NCI-H526 treated with DMSO at 0.1 percent for 48 hours (cell line): ENCODE measurements at places on chromosomes 3 and 15.

DNA sequence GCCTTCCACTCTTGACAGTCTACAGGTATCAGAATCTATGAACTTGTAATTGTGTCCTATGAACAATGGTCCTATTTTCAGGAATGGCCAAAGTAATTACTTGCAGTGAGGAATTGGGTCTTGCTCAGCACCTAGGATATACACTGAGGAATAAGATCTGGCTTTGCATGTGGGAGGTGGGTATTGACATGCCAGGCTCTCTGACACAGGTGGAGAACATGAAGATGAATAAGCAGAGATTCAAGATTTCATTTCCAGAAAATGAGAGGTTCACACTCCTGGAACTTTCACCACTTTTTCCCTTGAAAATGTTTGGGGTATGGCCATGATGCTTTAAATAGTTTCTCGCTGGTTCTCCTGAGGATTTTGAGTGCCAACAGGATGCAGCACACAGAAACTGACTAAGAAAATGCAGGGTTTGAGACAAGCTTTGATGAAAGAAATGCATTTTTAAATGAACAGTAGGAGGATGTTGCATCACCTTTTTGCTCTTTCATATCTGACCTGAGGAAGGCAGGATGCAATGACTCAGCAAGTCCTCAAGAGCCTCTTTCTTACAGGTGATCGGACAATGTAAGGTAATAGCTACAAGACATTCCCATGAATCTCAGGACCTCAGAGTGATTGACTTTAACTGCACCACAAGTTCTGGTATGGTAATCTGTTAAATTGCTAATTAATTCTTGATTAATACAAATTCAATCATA is 3.7 kb downstream of the HRG start:
- DNase-seq: no peak

GRCh38 chr3:190886945-190887344 is 24.5 kb upstream of the GMNC start:
- DNase-seq: no peak

- DNase-seq: no peak
Measured at GRCh38 chr3:52967398-52967797, 70.0 kb upstream of the STIMATE start.

- DNase-seq: no peak
Measured at GRCh38 chr3:119579366-119580066, at the start of gene ADPRH. TSS of gene ADPRH (plus strand) at chr3:119579492. CDS start at chr3:119582170, 2,678 bp downstream.

GRCh38 chr3:73586190-73586589 is 38.6 kb downstream of the PDZRN3 start:
- peak; percentile 15 for DNase-seq

DNA sequence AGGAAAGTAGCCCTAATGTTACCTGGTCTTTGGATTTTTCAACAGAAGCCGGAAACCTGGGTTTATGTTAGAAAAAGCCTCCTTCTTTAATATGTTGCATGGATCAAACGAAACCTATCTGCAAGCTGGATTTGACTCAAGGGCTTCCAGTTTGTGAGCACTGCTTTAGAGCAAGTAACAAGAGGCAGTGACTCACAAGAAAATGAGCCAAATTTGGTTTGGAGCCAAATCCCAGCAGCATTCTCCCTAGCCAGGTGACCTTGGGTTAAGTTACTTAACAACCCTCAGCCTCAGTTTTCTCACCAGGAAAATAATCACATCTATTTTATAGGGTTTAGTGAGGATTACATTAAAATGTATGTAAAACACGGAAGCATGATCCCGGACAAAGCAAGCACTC is 215.2 kb upstream of the PRICKLE2 start:
- DNase-seq: no peak

DNA sequence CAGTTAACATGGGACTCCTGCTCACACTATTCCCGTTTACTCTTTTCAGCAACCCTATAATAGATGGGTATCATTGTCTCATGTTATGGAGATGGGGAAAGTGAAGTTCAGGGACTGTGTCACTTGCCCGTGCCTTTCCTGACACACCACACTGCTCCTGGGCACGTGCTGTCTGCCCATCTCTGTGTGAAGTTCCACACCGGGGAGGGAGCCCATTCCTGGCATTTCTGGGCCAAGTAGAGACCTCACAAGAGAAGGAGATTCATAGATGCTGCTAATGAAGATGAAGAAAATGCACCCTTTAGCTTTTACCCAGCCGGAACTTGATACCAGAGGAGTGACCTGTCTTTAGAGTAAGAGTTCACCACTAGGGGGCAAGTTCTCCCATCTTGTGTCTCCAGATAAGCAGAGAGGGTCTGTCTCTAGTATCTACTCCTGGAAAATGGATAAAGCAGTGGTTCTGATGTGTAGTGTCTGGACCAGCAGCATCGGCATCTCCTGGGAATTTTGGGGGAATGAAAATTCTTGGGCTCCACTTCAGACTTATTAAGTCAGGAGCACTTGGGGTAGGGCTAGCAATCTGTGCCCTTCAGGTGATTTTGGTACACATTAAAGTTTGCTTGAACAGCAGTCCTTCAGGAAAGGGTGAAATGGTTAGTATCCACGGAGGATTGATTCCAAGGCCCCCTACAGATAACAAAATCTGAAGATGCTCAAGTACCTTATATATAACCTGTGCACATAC is 2.0 kb upstream of the TOPBP1 start:
- peak; percentile 61 for DNase-seq

DNA sequence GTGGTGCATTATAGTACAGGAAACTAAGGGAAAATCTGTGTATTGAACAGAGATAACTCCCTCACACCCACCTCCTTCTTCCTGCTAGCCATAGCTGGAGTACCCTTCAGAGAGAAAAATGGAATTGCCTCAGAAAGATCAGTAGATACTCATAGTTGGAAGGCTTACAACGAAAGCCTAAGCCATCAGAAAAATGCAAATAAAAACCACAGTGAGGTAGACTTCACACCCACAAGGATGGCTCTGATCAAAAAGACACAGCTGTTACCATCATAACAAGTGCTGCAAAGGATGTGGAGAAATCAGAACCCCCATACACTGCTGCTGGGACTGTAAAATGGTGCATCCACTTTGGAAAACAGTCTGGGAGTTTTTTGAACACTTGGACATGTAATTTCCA is 7.4 kb upstream of the DLG1 start:
- no peak for DNase-seq

DNA sequence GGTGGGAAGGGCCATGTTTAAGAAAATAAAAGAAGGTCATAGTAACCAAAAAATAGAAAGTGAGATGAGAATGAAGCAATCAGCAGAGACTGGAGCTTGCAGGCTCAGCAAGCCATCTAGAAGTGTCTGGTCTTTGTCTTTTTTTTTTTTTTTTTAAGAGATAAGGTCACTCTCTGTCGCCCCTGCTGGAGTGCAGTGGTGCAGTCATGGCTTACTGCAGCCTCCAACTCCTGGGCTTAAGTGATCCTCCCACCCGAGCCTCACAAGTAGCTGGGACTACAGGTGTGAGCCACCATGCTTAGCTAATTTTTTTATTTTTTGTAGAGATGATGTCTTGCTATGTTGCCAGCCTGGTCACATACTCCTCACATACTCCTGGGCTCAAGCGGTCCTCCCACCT is 36.2 kb downstream of the GXYLT2 start:
- DNase-seq: no peak

DNA sequence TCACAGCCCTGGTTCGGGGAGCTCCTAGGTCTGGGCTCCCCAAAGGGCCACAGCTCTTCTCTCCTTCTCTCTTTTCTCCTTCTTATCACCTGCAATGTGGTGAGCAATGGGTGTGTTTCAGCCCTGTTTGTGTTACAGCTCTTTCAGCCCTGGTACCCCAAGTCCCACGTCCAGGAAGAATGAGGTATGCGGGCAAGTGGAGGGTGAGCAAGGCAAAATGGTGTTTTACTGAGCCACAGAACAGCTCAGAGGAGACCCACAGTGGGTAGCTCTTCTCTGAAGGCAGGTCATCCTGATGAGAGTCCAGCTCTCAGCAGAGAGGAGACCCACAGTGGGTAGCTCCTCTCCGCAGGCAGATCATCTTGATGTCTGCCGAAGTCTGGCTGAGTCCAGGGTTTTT is 86.8 kb downstream of the BFSP2 start:
- DNase-seq: no peak

- DNase-seq: no peak
Measured at GRCh38 chr3:13256845-13257244, 163.3 kb downstream of the NUP210 start.

DNA sequence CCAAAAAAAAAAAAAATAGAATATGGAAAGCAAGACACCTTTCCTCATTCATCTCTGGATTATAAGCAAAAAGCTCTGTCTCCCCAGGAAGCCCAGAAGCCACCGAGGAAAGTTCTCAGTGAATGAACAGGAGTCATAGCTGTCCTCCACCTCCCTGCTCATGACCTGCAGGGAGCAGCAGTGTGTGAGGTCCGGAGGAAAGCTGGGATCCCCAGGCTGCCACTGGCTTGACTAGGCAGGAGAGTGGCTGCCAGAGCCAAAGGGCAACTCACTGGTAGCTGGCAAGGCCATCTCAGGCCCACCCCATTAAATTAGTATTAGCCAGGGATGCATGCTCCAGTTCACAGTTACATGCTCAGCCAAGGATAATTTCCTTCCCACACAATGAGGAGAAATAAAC is 191.6 kb upstream of the STT3B start:
- DNase-seq: no peak

DNA sequence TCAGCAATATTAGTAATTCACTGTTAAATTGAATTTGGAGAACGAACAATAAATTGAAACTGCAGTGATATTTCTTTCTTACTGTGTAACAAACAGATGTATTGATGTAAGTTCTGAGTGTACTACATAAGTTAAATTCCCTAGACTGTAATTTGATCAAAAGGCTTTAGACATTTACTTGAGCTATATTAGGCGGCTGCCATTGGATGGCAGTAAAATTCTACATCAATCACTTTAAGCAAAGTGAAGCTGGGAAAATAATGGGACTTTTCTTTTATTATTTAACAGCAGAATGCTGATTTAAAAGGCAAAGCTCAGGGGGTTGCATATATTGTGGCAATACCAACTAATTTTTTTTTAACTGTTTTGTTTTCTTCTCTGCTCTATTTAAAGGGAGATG is 212.6 kb upstream of the PLSCR5 start:
- peak; percentile 27 for DNase-seq

GRCh38 chr3:49098429-49098828 is 4.6 kb upstream of the QRICH1 start:
- DNase-seq: no peak

GRCh38 chr3:173009410-173009809 is 131.6 kb downstream of the SPATA16 start:
- DNase-seq: no peak

DNA sequence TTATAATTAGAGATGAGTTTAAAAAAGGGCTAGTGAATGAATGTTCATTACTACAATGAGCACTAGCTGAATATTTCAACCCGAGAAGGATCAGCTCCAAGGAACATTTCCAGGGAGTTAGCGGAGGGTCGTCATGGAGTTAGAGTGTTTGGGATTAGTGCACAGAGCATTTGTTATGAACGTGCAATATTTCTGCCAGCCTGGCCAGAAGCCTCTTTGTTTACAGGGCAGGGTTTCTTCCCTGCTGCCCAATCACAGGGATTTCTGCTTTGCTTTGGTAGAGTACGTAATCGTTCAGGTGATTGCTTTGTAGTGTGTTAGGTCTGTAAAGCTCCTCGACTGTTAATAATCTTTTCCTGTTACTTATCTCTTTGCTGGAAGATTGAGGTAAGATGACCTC is 5.9 kb downstream of the CGNL1 start:
- DNase-seq: peak; percentile 78

GRCh38 chr3:16369885-16370284 is 104.9 kb downstream of the OXNAD1 start:
- no peak for DNase-seq

DNA sequence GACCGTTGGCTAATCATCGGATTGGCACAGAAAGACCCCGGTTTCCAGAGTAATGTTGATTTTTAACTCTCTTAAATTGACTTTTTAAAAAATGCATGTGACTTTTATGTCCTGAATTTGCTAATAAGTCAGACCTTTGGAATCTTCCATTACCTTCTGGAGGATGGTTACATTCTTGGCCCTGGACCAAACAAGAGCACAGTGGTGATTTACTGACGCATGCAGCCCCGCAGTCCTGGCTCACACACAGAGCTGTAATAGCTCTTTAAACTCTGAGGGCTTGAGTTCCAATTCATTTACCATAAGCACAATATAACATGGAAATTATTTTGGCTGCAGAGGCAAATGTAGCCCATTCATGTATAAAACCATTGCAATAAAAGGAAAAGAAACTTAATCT is 25.1 kb downstream of the SOX14 start:
- no peak for DNase-seq

DNA sequence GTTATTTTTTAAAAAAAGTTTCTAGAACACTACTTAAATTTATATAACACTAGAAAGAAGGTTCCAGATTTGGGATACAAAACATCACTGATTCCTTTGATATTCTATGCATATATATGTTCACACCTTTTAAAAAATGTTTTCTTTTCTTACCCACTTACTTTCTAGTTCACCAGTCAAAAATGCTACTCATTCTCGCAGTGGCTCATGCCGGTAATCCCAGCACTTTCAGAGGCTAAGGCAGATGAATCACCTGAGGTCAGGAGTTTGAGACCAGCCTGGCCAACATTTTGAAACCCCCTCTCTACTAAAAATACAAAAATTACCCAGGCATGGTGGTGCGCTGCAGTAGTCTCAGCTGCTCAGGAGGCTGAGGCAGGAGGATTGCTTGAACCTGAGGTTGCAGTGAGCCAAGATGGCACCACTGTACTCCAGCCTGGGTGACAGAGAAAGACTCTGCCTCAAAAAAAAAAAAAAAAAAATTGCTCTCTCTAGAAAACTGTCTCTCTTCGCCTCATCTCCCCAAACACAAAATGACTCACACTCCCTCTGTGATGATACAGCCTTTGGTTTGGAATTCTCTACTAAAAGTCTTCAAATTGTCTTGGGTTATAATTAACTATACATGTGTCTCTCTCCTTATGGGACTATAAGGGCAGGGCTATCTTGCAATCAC is 52.6 kb upstream of the TGFBR2 start:
- no peak for DNase-seq

GRCh38 chr15:34684351-34684750 is 70.4 kb downstream of the GJD2 start:
- no peak for DNase-seq

DNA sequence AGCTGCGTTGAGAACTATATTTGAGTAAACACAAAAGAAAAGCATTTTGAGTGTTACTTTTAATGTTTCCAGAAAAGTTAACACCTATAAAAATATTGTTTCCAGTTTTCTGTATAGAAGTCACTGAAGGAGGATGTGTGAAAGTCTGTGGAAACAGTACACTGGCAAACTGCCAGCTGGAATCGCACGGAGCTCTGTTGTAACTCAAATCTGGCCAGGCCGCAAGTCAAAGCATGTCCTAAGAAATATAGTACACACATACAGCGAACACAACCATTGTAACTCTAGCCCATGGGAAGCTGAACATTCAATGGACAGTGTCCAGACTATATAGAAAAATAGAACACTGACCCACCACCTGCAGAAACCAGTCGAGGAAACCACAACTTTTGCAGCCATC is 657.2 kb downstream of the FHIT start:
- DNase-seq: no peak

- no peak for DNase-seq
Measured at GRCh38 chr3:125185805-125186204, 26.7 kb downstream of the SLC12A8 start.

DNA sequence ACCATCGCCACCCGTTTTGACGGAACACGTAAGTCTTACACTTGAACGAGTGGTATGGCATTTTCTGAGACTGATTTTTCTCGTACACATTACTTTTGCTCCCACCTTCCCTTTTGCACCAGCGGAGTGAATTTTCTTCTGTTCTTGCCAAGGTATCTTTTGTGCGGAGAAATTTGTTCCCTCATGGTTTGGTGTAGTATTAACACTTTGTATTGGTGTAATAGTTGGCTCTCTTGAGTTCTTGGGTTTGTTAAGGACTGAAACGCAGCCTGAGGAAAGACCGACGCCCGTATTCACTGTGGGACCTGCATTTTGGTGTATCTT is 420 bp downstream of the KCNH8 start:
- DNase-seq: peak; percentile 22
